ENCODE measurements at places on chromosomes 16 and 17.

DNA sequence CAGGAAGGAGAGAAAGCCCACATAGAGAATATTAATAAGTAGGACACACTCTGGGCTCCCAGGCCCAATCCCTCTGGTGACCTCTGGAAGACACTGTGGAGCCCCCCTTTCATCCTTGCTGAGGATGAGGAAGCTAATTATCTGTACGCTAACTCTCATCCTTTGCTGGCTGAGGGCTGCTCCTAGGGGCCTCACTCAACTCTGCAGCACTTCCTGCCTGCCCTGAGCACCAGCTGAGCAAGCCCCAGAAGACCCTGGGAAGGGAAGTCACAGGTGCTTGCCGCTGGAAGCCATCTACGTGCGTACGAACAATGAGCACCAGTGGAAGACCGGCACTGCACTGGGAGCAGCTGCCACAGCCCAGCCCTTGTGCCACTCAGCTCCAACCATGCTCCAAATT lies 145.8 kb upstream of the CDH5 start:
- DNase-seq: no peak

DNA sequence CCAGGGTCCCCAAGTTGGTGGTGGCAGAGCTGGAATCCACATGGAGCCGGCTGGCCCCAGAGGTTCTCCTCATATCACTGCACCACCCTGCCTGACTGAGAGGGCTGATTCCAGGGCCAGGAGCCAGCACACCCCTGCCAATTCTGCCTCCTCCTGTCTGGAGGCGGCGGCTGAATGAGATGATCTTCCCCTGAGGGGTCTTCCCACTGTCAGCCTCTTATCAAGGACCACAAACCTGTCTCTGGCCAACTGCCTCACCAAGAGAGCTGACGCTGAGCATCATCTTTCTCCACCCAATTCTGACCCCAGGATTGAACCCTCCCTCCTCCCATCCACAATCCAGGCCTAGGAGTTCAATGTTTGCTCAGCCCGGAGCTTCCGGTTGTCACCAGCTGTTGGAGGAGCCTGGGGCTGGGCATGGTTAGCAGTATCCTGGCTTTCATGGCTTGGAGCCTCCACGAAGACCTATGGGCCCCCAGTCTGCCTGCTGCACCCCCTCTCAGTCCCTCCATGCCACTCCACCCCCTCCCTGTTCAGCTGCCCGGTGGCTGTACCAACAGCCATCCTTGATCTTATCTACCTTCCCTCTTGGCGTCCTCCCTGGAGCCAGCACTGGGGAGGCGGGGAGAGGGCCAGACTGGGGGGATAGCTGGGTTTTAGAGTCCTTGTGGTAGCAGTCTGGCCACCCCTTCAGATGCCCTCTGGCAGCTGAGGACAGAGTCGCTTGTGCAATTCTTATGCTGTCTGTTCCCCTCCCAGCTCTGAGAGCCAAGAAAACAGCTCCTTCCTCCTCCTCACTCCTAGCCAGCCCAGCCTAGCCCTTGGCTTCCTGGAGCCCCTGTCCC lies 25.6 kb downstream of the ABCC3 start:
- DNase-seq: no peak

- DNase-seq: no peak
Measured at GRCh38 chr17:69066482-69066881, 5.8 kb upstream of the ABCA9 start.

- no peak for DNase-seq
Measured at GRCh38 chr16:29993903-29994599, 1.4 kb downstream of the HIRIP3 start.

DNA sequence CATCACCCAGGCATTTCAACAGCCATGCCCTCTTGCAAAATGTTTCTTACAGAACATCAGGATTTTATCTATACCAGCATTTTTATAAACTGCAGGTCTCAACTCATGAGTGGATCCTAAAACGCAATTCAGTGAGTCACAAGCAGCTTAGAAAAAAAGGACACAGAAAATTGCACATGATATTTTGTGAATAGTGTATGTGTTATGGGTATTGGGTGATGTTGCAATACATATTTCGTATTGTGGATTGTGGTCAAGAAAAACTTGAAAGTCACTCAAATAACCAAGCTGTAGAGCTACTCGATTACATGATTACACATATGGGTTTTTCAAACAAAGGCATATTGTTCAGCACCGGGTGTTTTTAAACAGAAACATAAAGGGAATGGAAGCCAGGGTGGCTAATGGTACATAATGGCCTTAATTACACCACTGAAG lies 1.4 kb downstream of the WIPI1 start:
- DNase-seq: peak; percentile 90
